Fibroblast of villous mesenchyme (primary cell): ENCODE measurements at places on chromosomes 4 and X.

DNA sequence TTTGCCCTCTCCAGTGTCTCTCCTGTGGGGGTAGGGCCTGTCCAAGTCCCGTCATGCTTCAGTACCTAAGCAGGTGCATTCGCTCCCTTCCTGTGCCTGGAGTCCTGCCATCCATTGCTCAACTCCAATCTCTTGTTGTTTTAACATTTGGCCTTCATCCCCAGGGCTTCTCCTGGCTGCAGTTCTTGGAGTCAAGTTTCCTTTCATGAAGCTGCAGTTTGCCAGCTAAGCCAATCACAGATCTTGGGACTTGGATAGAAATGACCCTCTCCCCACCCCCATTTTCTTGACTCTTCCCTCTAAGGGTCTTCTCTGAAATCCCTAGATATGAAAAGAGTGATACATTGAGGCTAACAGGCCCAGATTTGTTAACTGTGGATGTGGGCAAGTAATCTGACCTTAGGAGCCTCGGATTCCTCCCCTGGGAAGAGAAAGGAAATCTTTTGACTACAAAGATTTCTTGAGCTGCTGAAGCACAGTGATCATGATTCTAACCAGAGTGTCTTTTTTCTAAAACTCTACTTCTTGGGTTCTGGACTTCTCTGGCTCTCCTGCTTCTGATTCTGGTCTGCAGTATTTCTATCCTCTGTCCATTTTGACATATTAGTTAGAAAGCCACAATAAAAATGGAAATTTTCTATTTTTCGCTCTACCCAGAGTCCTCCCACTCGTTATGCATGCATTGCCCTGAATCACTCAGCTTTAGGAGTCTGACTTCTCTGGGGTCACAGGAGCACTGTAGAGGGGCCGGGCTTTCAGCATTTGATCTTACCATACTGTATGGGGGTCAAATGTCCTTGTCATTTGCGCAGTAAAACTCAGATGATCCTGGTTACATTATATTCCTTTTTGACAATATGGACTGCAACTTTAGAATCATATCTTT lies 61.0 kb downstream of the CHRNA9 start:
- DNase-seq: peak; percentile 45

GRCh38 chrX:31808357-31808756 lies 736.5 kb upstream of the FTHL17 start:
- no peak for DNase-seq

DNA sequence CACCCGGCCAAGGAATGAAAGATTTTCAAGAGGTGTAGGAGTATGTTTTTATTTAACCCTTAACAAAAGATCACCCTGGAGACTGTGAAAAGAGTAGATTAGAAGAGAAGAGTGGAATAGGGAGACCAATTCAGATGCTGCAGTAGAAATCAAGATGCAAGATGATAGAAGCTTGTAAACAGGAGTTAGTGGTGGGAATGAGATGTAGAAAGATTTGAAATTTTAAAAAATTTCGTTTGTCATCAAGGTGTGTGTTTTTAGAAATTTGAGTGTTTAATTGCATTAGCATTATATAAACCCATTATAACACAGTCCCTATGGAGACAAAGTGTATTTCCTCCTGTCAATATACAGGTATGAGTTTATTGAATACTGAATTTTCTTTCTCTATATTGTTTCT lies 42.1 kb upstream of the IL1RAPL2 start:
- no peak for DNase-seq

- DNase-seq: no peak
Measured at GRCh38 chrX:105646592-105647372, 175.6 kb upstream of the NRK start.

DNA sequence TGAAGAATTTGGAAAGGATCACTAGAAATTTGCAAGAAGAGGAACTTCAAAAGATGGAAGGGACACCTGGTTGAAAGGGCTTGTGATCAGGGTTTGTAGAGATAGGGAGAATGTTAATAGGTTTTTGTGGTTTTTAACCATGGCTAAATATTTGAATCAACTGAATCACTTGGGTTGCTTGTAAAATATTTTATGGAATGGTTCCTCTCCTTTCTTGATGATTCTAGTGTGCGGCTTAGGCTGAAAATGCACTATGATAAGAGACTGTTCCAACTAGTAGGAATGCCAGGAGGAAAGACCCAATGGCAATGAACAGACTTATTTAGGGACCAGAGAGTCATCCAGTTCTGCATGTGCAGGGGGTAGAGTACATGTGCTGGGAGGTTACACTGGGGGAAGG lies 408.2 kb downstream of the ARHGAP24 start:
- DNase-seq: peak; percentile 37

DNA sequence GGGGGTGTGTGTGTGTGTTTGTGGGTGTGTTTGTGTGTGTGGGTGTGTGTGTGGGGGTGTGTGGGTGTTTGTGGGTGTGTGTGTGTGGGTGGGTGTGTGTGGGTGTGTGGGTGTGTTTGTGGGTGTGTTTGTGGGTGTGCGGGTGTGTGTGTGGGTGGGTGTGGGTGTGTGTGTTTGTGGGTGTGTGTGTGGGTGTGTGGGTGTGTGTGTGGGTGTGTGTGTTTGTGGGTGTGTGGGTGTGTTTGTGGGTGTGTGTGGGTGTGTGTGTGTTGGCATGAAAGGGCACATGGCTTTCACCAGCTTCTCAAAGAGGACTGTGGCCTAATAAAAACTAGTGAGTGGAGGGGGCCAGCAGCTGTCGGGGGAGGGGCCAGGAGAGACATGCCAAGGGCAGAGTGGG lies 25.3 kb upstream of the ZNF185 start:
- DNase-seq: no peak
